Pulmonary artery endothelial cell (primary cell): ENCODE measurements at places on chromosomes 1 and 21. TPM values are rescaled to one million over a fixed set of nuclear protein-coding genes. Genes with fewer than 3 reads are reported as not detected.

The KCNK2 gene
- total RNA-seq = not detected in 2 replicates

The ADGRL4 gene
- total RNA-seq = 126 and 161 TPM in 2 replicates

The GPATCH2 gene
- 13.0 and 18.9 TPM in 2 replicates for total RNA-seq

The PBX1 gene
- total RNA-seq = 4.8 and 12.9 TPM in 2 replicates
